ENCODE measurements at places on chromosomes 1 and 21.

GRCh38 chr1:41754540-41754939 is 164.2 kb downstream of the HIVEP3 start:
- peaks cover 47% of the 10 kb centered on the region for H3K4me1 ChIP-seq
- no peak overlapping the region for H3K4me3 ChIP-seq
- H3K27me3 ChIP-seq = no peaks in the 10 kb centered on the region

GRCh38 chr1:6807782-6808181 is 22.5 kb downstream of the CAMTA1 start:
- H3K27ac ChIP-seq = no peak overlapping the region
- H3K36me3 ChIP-seq = peaks cover 2% of the 10 kb centered on the region
- H3K4me3 ChIP-seq = no peak overlapping the region
- H3K27me3 ChIP-seq = no peaks in the 10 kb centered on the region

DNA sequence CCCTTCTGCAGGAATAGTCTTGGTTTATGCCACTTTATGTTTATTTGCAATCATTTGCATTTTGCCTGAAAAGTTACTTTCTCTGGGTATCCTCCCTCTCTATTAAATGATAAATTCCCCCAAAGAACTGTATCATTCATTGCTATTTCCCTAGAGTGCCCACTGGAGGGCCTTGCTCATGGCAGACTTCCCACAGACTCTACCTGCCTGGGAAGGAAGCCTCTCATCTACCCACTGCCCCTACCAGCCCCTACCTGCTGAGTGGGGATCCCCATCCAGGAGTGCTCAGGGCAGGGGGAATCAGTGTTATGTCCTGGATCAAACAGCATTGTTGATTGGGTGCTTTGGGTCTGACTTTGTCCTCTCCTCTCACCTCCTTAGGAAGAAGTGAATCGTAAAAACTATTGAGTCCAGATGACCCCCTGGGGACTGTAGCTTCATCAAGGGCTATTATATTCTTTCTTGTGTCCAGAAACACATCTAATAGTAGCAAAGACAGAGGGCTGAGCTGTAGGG is 6.8 kb upstream of the LRRN2 start:
- no peak overlapping the region for H3K4me3 ChIP-seq
- DNase-seq = no peak
- H3K4me1 ChIP-seq = no peaks in the 10 kb centered on the region
- H3K27ac ChIP-seq = no peak overlapping the region
- no peaks in the 10 kb centered on the region for H3K36me3 ChIP-seq

- no peaks in the 10 kb centered on the region for H3K4me1 ChIP-seq
- no peak overlapping the region for H3K27ac ChIP-seq
- H3K36me3 ChIP-seq = no peaks in the 10 kb centered on the region
- H3K27me3 ChIP-seq = no peaks in the 10 kb centered on the region
- no peak overlapping the region for H3K4me3 ChIP-seq
- DNase-seq = no peak
Observed at GRCh38 chr1:239574112-239574511, 187.7 kb downstream of the CHRM3 start.

DNA sequence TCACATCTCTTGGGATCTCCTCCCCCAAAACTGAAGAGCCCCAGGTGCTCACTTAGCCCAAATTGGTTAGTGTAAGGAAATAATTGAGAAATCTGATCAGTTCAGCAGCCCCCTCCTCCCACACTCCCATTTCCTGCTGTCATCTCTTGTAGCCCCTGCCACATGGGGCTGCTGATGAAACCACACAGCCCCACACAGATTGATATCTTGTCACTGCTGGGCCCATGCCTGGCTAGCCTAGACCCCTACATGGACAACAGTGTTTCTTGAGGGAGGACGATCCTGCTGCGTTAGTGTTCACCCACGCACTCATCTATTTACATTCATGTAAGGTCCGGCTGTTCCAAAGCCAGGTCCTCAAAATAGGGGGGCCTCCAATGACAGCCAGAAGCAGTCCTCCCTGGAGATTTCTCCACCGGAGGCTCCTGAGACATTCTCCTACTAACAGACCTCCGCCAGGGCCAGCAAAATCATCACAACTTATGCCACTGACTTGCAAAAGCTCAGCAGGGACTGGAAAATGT is 23.9 kb upstream of the RXRG start:
- peaks cover 9% of the 10 kb centered on the region for H3K4me1 ChIP-seq
- DNase-seq = no peak
- H3K36me3 ChIP-seq = no peaks in the 10 kb centered on the region
- peaks cover 24% of the 10 kb centered on the region for H3K27me3 ChIP-seq
- H3K27ac ChIP-seq = no peak overlapping the region

DNA sequence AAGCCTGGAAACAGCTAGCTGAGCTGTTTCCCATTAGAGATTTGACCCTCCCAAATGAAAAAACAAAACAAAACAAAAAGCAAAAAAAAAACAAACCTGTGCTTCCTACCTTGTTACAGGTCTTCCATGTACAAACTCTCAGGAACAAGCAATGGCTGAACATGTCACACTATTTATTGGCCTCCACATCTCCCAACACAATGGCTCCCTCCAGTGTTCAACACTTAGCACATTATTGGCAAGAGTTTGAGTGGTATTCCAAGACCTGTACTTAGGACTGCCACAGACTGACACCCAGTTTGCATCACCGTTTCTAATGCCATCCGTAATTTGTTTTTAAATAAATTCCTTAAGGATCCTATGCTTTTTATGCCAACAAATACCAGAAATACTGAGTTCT is 195.0 kb upstream of the OLFM3 start:
- H3K4me3 ChIP-seq = no peak overlapping the region
- no peaks in the 10 kb centered on the region for H3K27me3 ChIP-seq
- no peak for DNase-seq
- H3K4me1 ChIP-seq = no peaks in the 10 kb centered on the region
- no peaks in the 10 kb centered on the region for H3K36me3 ChIP-seq

DNA sequence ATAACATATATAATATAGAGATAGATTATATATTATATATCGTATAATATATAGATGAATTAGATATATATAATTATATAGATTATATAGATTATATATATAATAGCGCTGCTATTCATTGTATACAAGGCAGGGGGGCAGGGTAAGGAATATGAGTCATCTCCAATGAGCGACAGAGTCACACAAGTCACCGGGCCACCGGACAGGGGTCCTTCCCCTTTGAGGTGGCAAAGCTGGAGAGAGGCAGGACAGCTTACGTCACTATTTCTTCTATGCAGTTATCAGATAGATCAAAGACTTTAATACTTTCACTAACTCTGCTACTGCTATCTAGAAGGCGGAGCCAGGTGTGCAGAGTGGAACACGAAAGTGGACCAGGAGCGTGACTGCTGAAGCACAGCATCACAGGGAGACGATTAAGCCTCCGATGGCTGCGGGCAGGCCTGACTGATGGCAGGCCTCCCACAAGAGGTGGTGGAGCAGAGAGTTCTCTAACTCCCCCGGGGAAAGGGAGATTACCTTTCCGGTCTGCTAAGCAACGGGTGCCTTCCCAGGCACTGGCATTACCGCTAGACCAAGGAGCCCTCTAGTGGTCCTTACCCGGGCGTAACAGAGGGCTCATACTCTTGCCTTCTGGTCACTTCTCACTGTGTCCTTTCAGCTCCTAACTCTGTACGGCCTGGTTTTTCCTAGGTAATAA is 2154.7 kb downstream of the MRPL39 start:
- peak; percentile 47 for DNase-seq
- peak overlapping the region; percentile 52 for H3K4me3 ChIP-seq
- H3K4me1 ChIP-seq = peaks cover 5% of the 10 kb centered on the region
- no peaks in the 10 kb centered on the region for H3K27me3 ChIP-seq

- no peaks in the 10 kb centered on the region for H3K36me3 ChIP-seq
- peaks cover 20% of the 10 kb centered on the region for H3K27me3 ChIP-seq
- no peak overlapping the region for H3K27ac ChIP-seq
- H3K4me1 ChIP-seq = no peaks in the 10 kb centered on the region
- H3K4me3 ChIP-seq = no peak overlapping the region
Observed at GRCh38 chr1:36955016-36955415, 79.3 kb downstream of the GRIK3 start.

- H3K36me3 ChIP-seq = peaks cover 5% of the 10 kb centered on the region
- H3K27me3 ChIP-seq = no peaks in the 10 kb centered on the region
- no peak for DNase-seq
- H3K4me1 ChIP-seq = peaks cover 42% of the 10 kb centered on the region
- H3K4me3 ChIP-seq = peak overlapping the region; percentile 56
Observed at GRCh38 chr1:174967845-174968705, 31.7 kb upstream of the CACYBP start.

GRCh38 chr1:231162970-231163829 is 1.3 kb downstream of the TRIM67 start:
- H3K36me3 ChIP-seq = no peaks in the 10 kb centered on the region
- DNase-seq = no peak
- peaks cover 65% of the 10 kb centered on the region for H3K27me3 ChIP-seq
- H3K4me3 ChIP-seq = peak overlapping the region; percentile 68
- H3K27ac ChIP-seq = no peak overlapping the region

- H3K27ac ChIP-seq = no peak overlapping the region
- no peak for DNase-seq
- peaks cover 5% of the 10 kb centered on the region for H3K4me1 ChIP-seq
- H3K27me3 ChIP-seq = peaks cover 59% of the 10 kb centered on the region
- peak overlapping the region; percentile 68 for H3K4me3 ChIP-seq
Observed at GRCh38 chr1:8217011-8217711, 100.8 kb upstream of the SLC45A1 start.
